ENCODE measurements at places on chromosomes 4 and X. TPM values are rescaled to one million over a fixed set of nuclear protein-coding genes. Genes with fewer than 3 reads are reported as not detected.
A peak's percentile ranks its signal among the peaks of the same experiment; 100 is the strongest.

DNA sequence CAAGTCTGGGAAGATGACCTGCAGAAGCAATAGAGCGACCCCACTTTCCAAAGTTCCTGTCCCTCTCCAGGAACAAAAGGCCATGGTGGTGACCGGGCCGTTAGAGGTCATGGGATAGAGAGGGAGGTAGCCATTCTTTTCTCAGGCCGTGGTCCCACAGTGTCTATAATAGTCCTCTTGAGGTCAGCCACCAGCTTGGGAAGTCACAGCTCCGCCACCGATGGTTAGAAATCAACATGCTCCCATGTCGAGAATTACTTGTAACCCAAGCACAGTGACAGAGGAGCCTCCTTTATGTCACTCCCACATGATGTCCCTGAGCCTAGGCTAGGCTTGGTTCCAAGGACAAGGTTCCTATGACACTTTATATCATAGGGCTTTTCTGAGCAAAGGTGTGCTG, 48.3 kb upstream of the CBR4 start:
- no peak for DNase-seq

GRCh38 chr4:148259841-148260240, 182.4 kb downstream of the NR3C2 start:
- DNase-seq: no peak

DNA sequence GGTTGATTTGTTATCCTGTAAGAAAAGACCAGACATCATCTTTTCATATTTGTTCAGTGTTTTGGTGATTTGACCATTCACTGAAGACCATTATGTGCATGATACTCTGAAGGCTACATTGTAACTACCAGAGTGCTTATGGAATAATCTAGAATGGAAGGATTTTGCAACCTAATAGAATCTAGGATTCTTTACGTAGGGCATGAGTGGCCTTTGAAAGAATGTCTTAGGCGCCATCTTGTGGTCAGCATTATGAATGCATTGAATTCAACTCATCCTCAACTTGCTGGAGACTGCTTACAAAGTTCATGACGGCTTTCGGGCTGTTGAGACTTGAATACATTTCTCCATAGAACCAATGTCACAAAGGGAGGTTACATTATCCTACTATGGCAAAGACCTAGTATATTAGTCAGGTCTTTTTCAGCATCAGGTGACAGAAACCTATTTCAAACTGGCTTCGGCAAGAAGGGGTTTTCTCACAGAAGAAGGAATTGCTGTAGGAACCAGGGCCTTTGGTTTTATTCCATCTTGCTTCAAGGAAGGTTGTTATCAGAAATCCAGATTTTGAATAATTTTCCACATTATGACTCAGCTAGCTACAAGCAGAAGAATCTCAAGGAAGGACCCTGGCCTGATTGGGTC, 104.1 kb downstream of the GPAT3 start:
- DNase-seq: peak; percentile 68

DNA sequence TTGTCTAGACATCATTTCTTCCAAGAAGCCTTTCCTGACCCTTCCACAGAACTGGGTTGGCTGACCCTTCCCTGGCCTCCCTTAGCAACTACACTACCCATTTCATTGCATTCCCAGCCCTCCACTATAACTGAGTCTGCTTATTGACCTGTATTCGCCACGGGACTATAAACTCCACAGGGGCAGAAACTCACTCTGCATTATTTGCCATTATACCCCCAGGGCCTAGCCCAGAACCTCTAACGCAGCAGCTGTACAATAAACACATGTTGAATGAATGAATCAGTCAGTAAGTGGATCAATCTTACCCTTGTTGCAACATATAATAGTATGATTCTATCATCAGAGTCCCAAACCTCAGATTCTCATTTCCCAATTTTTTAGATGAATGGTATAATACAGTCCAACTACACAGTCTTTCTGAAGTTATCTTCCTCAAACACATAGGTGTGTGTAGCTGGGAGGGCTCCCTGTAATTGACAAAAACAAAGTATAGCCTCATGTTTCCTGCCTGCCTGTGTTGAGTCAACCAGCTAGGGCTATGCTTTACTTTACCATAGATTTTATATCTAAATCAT, 209.3 kb downstream of the CHIC2 start:
- peak; percentile 13 for DNase-seq

DNA sequence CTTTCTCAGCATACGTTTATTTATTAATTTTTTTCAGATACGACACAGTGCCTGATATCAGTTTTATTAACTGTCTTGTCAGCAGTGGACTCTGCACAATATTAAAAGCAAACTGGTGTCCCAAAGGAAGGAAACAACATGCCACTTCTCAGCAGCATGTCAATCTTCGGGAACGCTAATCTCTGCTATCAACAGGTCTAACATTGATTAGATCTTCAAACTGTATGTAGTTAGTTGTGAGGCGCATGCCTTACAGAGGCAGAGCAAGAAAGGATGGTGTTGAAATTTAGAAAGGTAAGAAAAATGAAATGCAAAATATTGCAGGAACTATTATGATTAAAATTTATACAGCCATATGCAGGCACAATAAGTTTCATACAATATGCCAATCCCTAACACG, 233.7 kb upstream of the NDST3 start:
- DNase-seq: no peak

DNA sequence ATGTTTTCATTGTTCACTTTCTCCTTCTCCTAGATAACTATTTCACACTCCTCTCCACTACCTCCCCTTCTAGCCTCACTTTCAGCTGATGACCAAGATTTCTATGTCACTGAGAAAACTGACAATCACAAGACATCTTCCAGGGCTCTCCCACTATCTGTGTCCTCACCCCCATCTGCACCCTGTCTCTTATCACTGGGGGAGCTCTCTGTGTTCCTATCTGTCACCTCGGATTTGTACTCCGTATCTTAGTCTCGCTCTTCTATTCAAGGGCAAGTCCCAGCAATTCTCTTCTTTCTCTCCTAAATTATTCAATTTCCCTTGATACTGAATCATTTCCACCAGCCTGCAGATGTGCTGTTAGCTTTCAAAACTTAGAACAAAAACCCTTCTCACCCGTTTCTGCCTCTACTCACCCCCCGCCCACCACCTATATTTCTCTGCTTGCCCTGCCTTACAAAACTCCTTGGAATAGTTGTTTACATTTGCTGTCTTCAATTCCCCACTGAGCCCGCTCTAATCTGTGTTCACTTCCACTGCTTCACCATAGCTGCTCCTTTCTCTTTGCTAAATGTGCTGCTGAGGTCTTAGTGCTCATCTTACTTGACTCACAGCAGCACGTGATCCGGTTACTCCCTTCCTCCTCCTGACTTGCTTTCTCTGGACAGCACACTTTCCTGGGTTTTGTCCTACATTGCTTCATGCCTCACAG, 293.2 kb downstream of the UNC5C start:
- DNase-seq: peak; percentile 30

- DNase-seq: no peak
Observed at GRCh38 chr4:83536362-83537272, 709 bp downstream of the GPAT3 start.

GRCh38 chr4:36273276-36273675, 8.1 kb upstream of the DTHD1 start:
- DNase-seq: no peak

DNA sequence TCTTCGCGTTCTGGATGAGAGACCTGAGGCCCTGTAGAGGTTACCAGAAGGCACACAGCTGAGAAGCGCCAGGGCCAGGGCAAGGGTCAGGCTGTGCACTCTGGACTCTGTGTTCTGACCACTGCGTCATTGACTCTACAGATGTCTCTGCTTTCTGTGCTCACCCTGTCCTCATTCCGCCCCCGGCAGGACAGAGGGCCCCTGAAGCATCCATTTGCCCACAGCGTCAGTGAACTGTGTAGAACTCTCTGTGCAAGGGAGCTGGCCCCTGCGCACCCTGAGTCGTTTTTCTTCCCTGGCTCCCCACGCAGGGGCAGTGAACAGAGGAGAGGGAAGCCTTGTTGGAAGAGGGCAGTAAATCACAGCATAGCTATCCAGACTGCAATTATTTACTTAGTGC, 6.1 kb upstream of the WAS start:
- DNase-seq: no peak

DNA sequence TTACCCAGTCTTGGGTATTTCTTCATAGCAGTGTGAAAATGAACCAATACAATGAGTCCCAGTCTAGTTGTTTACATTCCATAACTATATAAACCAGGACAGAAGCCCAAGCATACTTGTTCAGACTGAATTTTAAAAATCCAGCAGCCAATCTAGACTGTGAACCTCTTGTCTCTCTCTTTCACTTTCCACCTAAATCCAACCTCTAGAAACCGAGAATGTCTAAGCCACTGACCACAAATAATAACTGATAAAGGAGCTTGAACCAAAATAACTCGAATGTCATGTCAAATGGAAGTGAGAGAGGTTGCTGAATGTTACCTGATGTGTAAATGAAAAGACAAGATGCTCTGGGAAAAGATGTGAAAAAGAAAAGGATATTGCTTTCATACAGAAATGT, 544.7 kb downstream of the NLGN4X start:
- no peak for DNase-seq

DNA sequence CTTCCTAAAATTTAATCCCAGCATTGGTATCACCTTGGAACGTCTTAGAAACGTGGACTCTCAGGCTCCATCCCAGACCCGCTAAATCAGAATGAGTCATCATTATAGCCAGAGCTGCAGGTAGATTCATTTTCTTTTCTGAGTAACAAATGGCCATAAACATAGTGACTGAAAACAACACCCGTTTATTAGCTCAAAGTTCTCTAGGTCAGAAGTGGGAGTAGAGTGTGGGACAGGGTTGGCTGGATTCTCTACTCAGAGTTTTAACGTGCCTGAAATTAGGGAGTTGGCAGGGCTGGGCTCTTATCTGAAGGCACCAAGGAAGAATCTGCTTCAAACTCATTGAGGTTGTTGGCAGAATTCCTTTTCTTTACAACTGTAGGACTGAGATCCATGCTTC, 101.8 kb upstream of the C1QTNF7 start:
- no peak for DNase-seq

- no peak for DNase-seq
Observed at GRCh38 chr4:95212692-95213091, 336.1 kb downstream of the UNC5C start.

DNA sequence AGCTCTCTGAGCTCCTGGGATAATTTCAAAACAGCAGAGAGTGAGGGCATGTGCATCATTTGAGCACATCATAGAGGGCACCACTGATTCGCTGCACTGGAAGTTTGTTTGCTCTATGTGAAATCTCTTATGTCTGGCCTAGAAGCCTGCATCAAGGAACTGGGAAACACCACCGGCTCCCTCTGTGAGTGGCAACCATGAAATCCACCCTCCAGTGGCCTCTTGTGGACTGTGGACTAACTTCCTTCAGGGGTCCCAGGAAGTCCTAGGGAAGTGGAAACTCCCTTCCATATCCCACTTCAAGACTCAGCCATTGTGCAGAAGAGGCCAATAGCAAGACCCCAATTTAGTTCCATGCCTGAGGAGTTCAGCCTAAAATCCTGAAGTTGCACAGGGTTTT, 48.0 kb upstream of the IGFBP7 start:
- no peak for DNase-seq

DNA sequence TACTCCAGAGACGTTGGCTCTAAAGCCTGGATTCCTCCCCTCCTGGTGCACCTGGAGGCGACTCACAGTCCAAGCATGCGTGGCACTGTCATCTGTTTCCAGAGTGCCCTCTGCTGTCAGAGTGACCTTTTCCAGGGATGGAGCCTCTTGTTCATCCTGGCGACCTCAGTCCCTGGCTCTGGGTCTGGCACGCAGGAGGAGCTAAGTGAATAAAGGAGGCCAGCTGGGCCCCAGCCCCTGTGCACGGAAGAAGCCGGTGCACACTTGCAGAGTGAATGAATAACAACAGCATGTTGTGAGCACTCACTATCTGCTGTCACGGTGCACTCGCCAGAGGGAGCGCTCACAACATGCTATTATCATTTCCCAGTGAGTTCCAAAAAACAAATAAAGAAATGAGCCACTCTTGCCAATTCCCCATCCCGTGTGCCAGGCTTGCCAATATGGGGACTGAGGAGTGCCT, 27.8 kb upstream of the PSAPL1 start:
- DNase-seq: peak; percentile 25

GRCh38 chrX:63963095-63963784, 178.2 kb upstream of the ARHGEF9 start:
- DNase-seq: no peak

Gene CLNK
- not detected for total RNA-seq

Gene PFKFB1
- 0.17 TPM for total RNA-seq

Gene CRMP1
- not detected for total RNA-seq

Gene HS6ST2
- total RNA-seq: 1.3 TPM

Gene UBQLN2
- 19.6 TPM for total RNA-seq

Gene RASGEF1B
- 0.56 TPM for total RNA-seq
